Stimulated activated CD4-positive, alpha-beta T cell treated with anti-CD3 and anti-CD28 coated beads, TNF-alpha, amount 100 ng/mL, for 24 hours (primary cell): ENCODE measurements at places on chromosomes 5 and 9.

DNA sequence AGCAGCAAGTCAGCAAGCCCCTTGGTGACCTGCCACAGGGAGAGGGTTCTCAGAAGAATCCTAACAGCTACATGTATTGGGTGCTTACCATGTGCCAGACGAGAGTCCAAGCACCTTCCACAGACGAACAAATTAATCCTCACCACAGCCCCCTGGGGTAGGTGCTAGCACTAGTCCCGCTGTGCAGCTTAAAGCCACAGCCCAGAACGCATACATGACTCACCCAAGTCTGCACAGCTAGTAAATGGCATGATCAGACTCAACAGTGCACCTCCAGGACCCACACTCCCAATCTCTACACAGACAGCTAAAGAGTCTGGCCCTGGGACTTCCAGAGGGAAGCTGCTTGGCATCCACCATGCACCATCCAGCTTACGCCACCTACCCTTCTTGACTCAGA lies 111.5 kb downstream of the PAX5 start:
- DNase-seq: no peak

DNA sequence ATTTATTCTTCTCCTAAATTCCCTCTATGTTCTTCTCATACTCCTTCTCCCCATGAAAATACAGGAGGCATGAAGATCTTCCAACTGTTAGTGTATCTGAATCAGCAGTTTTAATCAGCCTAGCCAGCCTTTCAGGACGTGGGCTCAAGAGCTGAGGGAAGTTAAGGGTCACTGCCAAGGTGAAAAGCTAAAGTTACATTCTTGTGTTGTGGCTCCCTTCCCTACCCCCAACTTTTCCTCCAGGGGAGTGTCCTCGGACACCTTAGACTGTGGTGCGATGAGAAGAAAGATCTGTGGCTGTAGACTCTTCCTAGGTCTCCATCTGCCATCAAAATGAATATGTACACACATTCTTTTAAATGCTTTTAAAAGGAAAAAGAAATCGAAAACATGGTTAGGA lies 4.2 kb downstream of the DMRT3 start:
- no peak for DNase-seq

GRCh38 chr9:88949961-88950340 lies 41.3 kb upstream of the S1PR3 start:
- DNase-seq: no peak

GRCh38 chr5:171700318-171700912 lies 85.2 kb upstream of the SMIM23 start:
- DNase-seq: no peak

DNA sequence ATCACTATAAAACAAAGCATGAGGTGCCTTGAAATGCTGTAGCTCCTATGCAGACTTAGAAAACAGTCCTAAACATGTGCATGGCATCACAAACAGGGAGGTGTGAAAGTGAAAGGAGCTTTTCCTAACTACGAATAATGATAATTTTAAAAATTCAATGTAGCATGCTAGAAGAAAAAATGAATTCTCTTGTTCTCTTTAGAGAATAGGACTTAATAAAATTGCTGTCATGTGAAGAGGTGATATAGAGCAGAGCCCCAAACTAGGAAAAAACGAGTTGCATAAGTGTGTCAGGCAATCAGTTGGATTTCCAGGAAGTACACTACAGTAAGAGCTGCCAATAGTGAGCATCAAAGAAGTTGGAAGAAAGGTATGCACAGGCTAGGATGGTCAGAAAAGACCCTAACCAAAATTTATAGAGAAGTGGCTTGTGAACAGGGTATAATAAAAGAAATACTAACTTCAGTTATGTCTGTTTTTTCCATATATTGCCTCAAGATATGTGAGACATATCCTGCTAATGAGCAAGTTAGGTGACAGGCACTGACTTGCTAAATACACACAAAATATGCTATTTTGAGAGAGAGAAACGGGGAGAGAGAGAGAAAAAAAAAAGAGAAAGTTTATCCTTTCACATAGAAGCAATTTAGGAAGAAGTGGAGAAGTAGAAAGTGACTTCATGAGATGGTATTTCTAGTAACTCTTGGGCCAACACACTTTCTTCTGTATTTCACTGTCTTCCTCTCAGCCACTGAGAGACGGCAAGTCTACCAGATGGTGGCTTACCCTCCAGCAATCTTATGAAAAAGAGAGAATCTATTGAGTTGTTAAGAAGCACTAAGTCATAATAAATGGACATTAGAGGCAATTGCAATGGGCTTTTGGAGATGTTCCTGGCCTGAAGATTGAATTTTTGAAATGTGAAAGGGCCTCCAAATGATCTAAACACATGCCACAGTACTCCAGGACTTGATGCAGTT lies 18.0 kb downstream of the ITGA2 start:
- DNase-seq: no peak

DNA sequence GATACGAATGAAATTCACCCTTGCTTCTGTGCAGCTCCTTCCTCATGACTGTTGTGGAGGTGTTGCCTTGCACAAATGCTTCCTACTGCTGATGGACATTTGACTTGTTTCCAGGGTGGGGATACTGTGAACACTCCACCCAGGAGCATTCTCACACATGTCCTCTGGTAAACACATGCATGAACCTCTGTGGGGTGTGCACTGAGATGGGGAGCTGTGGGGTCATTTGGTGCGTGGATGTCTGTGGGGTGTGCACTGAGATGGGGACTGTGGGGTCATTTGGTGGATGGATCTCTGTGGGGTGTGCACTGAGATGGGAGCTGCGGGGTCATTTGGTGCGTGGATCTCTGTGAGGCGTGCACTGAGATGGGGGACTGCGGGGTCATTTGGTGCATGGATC lies 72.9 kb upstream of the IRX4 start:
- no peak for DNase-seq

GRCh38 chr9:92265154-92265553 lies 28.3 kb downstream of the IARS1 start:
- no peak for DNase-seq

GRCh38 chr9:89482056-89482851 lies 15.7 kb downstream of the SEMA4D start:
- no peak for DNase-seq

- DNase-seq: no peak
Observed at GRCh38 chr5:115317736-115318135, 21.3 kb upstream of the CCDC112 start.

GRCh38 chr9:98995059-98995671 lies 51.5 kb downstream of the COL15A1 start:
- no peak for DNase-seq

DNA sequence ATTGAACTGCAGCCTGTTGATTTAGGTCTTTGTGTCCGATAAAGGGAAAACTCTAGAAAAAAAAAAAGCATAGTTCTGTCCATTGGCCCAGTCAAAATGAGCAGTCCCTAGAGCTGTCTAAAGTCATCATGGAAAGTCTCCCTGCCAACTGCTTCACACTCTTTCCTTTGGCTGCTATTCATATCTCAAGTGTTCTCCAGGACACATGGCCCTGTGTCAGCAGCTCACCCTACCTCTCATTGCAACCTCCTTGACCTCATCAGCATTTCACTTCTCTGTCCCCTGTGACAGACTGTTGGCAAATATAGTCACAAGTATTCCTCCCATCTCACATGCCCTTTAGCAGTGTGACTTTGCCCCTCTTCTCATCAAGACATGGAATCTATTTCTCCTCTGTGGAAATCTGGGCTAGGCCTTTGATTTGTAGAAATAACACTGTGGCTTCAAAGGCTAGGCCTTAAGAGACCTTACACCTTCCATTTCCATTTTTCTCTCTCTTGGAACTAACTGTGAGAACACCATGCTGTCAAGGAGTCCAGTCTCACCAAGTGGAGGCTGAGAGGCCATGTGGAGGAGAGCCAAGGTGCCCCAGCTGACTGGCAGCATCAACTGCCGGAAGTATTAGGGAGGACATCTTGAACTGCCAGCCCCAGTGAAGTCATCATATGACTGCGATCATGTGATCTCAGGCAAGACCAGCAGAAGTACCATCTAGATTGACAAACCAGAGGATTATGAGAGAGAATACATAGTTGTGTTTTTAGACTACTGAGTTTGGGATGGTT lies 149.4 kb upstream of the TARS1 start:
- DNase-seq: no peak

- DNase-seq: no peak
Observed at GRCh38 chr9:137034039-137034708, 2.3 kb upstream of the FUT7 start.

- DNase-seq: no peak
Observed at GRCh38 chr9:16833296-16833835, 37.1 kb downstream of the BNC2 start.

DNA sequence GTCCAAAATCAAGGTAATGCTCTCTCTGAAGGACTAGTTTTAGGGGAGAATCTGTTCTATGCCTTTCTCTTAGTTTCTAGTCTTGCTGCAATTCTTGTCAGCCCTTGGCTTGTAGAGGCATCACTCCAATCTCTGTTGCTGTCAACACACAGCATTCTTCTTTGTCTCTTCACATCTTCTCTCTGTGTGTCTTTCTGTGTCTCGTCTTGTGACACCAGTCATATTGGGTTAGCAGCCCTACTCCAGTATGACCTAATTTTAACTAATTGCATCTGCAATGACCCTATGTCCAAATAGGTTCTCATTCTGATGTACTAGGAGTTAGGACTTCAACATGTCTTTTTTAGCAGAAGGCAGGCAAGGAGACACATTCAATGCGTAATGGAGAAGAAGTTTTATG lies 1110.6 kb downstream of the DTWD2 start:
- no peak for DNase-seq

DNA sequence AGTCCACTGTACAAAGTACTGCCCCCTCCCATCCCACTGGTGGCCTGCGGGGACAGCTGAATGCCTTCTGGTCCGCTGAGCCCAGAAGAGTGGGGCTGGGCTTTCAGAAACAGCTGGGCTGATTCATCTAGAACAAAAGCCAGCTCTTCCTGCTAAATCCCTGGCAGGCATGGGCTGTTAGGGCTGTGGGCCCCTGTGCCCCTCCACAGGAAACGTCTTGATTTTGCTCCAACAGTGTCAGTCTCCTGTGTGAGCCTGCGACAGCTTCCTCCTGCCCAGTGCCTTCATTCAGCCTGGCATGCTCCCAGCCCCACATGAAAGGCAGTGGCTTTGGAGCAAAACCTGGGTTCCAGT lies 6.9 kb upstream of the GSN start:
- no peak for DNase-seq

DNA sequence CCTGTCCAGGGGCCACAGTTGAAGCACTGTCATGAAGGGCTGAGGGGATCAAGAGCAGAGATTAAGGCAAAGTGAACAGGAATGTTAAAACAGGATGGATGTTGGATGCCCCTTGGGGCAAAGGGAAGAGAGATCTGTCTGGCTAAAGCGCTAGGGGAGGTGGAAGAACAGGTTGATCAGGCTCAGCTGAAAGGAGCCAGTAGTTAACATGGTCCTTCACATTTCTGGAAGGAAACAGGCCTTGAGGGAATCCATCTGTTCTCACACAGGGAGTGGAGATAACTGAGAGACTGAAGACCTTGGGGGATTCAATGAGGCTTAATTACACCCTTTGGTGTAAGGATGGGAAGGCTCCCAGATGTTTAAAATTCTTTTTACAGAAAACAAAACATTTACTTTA lies 5.8 kb downstream of the HAPLN1 start:
- DNase-seq: no peak

DNA sequence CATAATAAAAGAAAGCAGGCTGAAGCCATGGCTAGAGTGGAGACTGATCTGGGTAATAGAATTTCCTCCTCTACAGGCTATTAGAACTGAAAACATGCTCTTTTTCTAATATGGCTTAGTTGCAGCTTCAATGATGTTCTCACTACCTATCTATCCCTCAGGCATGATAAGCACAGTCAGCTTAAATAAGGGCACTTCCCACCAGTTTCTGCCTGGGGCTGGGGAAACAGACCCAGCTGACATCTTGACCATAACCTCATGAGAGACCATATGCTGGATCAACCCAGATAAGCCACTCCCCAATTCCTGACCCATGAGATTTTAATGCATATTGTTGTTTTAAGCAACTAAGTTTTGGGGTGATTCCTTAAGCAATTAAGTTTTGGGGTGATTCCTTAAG lies 81.2 kb downstream of the ZNF366 start:
- no peak for DNase-seq

DNA sequence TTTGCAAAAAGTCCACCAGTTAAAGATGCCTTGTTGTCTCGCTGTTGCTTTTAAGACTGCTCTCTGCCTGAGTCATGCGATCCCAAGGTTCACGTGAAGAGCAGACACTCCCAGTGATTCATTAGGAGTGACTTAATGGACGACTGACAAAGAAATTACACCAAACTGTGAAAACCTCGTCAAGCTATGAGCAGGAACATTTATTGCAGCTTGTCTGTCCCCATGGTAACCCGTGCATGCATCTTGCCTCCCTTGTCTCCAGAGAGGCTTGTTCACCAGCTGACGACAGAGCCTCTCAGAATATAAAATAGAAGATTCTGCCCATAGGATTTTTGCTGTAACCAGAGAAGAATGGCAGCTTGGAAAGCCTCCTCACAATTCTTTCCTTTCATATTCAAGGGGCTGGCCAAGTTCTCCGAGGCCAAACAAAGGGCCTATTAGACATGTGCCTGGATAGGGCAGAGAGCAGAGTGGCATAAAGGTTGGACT lies 352.7 kb downstream of the SPOCK1 start:
- DNase-seq: no peak

GRCh38 chr5:82072138-82072537 lies 100.3 kb downstream of the ATG10 start:
- DNase-seq: no peak

DNA sequence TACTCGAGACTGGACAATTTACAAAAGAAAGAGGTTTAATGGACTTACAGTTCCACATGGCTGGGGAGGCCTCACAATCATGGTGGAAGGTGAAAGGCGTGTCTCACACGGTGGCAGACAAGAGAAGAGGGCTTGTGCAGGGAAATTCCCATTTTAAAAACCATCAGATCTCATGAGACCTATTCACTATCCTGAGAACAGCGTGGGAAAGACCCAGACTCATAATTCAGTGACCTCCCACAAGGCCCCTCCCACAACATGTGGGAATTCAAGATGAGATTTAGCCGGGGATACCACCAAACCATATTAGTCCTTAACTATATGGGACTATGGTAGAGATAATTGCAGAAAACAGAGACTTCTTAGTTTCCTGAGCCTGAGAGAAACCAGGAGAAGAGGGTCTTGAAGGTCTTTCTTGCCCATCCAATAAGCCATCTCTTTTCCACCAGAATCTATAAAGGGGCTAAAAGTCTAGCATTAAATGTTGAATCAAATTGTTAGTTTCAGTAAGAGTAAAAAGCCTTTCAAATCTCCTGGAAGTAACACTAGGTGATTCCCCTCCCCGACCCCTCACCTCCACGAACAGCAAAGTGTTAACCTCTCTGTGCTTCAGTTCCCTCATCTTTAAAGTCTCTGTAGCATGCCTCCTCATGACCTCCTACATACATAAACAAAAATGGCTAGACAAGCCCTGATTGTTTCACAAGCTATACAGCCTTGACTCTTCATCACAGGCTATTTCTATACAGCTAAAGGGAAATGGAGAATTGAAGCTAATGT lies 259.1 kb downstream of the TMEM167A start:
- DNase-seq: no peak

- no peak for DNase-seq
Observed at GRCh38 chr5:180103487-180104167, 32.1 kb upstream of the RNF130 start.

- DNase-seq: no peak
Observed at GRCh38 chr5:16736158-16736995, 119.6 kb upstream of the RETREG1 start.

- no peak for DNase-seq
Observed at GRCh38 chr9:112846528-112847488, 43.9 kb downstream of the SLC46A2 start.
